Activated T-cell treated with anti-CD3 and anti-CD28 coated beads for 4 hours (primary cell): ENCODE measurements at places on chromosomes 2 and 18.

- no peak for DNase-seq
These were observed 380.5 kb downstream of the ERBB4 start for GRCh38 chr2:212158081-212158480.

GRCh38 chr2:102660574-102660973, 41.2 kb downstream of the SLC9A2 start:
- DNase-seq, result no peak

DNA sequence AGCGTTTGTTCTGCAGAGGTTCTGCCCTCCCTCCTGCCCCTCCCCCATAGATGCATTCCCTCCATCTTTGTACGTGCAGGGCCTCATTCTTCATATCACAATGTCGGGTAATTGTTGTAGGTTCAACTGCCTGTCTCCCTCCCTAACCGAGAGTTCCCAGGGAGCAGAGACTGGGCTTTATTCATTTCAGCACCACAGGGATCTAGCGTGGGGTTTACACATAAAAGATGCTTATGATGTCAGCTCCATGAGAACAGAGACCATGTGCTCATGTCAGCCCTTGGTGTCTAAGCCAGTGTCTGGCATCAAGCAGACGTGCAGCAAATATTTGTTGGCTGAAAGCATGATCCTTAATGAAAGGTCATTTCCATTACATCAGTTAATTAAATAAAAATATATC, 298.9 kb upstream of the TRIB2 start:
- no peak for DNase-seq

- DNase-seq, result no peak
These were observed 170.8 kb downstream of the PMAIP1 start for GRCh38 chr18:60070631-60071030.

GRCh38 chr2:199983534-199983933, 28.2 kb downstream of the MAIP1 start:
- no peak for DNase-seq

GRCh38 chr2:175414191-175414881, 232.8 kb upstream of the ATP5MC3 start:
- no peak for DNase-seq

DNA sequence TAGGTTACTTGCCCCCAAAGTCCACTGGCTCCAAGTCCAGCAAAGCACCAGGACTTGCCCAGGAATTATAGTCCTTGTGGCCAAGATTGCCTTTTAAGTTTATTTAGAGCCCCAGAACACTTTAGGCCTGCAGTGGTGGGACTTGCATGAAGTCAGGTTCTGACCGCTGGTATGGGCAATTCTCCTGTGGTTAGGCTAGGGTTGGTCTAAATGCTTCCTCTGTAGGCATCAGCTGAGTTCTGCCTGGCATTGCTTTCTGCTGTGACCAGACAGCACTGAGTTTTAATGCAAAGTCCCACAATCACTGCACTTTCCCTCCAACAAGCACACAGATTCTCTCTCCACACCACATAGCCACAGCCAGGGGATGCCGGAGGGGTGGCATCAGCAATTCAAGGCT, 64.5 kb downstream of the DDX18 start:
- no peak for DNase-seq

DNA sequence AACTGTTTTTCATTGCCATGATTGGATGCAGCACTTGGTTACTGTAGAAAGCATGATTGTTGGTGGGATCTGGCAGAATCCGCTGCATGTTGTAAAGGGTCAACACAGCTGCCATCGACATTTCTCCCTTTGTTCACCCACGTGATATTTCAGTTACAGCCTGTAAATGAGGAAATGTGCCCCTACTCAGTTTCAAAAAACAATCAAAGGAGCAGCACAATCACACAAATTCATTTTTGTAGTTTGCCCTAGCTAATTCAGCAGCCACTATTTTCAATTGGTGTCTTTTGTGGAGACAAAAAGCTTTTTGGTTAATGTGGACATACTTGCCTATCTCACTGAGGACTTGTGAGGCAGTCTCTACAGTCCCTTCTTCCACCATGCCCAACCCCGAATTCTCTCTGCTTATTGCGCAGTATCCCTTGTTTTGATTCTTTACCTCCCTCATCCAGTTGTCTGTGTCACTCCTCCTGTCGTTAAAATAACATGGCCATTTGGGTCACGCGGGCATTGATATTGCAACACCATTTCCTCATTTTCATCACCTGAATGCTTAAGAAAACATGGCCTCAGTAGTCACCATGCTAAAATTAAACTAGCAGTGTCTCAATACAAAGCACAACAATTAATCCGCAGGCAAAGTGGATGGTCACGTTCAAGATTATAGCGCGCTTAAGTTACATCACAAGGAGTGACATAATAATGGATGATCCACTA, 6.4 kb upstream of the PROC start:
- DNase-seq, result no peak

DNA sequence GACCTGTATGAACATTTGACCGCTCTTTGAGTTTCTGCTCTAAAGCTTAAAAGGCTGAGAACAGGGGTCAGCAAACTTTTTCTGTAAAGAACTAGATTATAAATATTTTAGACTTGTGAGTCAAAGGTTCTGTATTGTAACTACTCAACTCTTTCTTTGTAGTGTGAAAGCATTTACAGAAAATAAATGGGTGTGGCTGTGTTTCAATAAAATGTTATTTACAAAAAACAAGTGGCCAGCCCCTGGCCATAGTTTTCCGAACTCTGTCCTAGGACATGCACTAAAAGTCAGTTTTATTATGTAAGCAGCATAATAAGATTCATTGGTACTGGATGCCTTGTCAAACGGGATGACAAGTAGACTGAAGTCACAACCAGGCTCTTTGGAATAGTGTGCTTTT, 434.9 kb downstream of the ZEB2 start:
- DNase-seq, result no peak

- no peak for DNase-seq
These were observed 16.5 kb upstream of the PRLH start for GRCh38 chr2:237549643-237550415.

GRCh38 chr2:127591221-127591923, 54.6 kb upstream of the GPR17 start:
- DNase-seq, result peak; percentile 57

DNA sequence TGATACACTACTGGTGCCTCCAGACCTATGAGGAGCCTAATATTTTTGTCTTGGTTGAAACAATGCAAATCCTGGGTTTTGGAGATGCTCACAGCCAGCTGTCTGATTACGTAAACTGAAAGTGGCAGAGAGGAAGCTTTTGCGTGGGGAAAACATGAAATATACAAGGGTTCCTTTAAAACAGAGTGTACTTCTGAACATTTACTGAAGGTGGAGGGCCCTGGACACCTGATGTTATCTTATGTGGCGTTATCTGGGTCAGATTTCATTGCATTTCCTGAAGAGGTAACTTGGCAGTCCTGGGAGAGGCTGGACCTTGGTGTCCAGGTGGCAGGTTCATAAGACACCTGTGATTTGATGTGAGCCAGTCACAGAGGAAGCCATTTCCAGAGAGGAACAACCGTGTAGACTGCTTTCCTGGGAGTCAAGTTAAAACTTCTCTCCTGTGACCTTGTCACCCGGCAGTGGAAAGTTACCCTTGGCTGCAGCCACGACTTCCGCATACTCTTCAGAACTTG, 105.0 kb downstream of the NEDD4L start:
- no peak for DNase-seq

DNA sequence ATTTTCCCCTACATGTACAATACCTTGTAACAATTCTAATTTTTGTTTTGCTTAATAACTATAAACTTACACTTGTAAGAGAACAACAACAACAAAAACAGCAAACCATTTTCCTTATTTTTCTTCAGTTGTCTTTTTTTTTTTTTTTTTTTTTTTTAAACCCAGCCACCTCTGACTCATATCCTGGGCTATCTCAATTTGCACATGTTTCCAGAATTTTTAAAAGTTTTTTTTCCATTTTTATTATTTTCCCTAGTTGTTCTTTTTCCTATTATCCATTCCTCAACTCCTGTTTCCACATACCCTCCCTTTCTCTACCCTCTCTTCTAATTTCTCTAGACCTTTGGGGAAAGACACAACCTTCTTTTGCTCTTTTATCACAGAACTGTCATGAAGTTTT, 112.5 kb downstream of the EFEMP1 start:
- no peak for DNase-seq

- DNase-seq, result no peak
These were observed 18.6 kb downstream of the CMPK2 start for GRCh38 chr2:6846967-6847681.

- no peak for DNase-seq
These were observed 172.9 kb upstream of the SOX11 start for GRCh38 chr2:5519286-5519685.

DNA sequence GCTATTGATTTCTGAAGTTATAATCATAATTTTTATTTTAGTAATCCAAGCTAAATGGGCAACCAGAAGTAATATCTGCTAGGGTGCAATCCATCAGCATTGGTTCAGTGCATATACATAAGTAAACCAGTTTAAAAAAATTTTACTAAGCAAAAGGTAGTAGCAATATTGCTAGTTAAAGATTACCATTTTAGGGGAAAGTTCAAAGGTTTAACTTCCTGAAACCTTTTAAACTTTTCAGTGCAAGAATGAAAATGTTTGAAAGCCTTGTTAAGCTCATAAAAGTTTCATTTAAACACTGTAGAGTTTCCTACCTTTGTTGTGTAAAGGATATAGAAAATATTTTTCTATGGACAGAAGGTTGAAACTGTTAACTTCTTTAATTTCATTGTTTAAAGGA, 31.0 kb upstream of the EPB41L5 start:
- no peak for DNase-seq

DNA sequence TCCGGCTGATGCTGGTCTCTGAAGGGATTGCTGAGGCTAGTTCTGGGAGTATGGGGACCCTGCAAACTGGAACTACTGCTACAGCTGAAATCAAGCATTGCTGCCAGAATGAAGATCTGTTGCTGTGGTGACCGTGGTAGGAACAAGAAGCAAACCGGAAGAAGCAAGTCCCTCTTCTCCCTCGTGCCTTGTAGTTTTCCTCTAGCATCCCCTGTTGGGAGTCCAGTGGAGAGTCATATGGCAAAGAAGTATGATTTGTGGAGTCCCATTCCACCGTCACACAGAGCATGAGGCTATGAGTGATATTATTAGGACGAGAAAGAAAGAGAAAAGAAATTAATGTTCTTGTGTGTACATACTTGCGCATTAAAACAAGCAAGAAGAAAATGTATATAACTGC, 138.8 kb upstream of the SP5 start:
- DNase-seq, result no peak

- no peak for DNase-seq
These were observed 94.8 kb downstream of the RTTN start for GRCh38 chr18:70110678-70111077.
